ENCODE measurements at places on chromosomes 7 and 10. TPM values are rescaled to one million over a fixed set of nuclear protein-coding genes. Genes with fewer than 3 reads are reported as not detected.

ATRNL1 gene
- 50.7 TPM for total RNA-seq

RBM33 gene
- total RNA-seq: 182 TPM

CAV2 gene
- 32.7 TPM for total RNA-seq

NPY gene
- total RNA-seq: not detected

LRRC61 gene
- total RNA-seq: not detected

TRIM56 gene
- 21.4 TPM for total RNA-seq

C10orf53 gene
- total RNA-seq: not detected

RNLS gene
- total RNA-seq: 6.7 TPM

EN2 gene
- not detected for total RNA-seq

HHEX gene
- total RNA-seq: 1.4 TPM

PLAU gene
- total RNA-seq: 16.1 TPM

NPY4R2 gene
- not detected for total RNA-seq

FBXL13 gene
- total RNA-seq: 5.8 TPM

FKBP6 gene
- not detected for total RNA-seq

MOGAT3 gene
- 1.7 TPM for total RNA-seq

OR6V1 gene
- not detected for total RNA-seq

DOCK1 gene
- 30.0 TPM for total RNA-seq

GPRIN2 gene
- 15.2 TPM for total RNA-seq

FAM25A gene
- total RNA-seq: not detected

CNNM2 gene
- total RNA-seq: 7.3 TPM

LIPK gene
- not detected for total RNA-seq

HABP2 gene
- not detected for total RNA-seq

ZNF117 gene
- total RNA-seq: 7.8 TPM

GATA3 gene
- total RNA-seq: 0.18 TPM

KIF20B gene
- total RNA-seq: 10.6 TPM

CNPY1 gene
- 0.18 TPM for total RNA-seq

PALD1 gene
- total RNA-seq: 25.1 TPM

CFTR gene
- not detected for total RNA-seq

SPDYE2B gene
- not detected for total RNA-seq

LOXL4 gene
- 1.8 TPM for total RNA-seq

ADIRF gene
- 28.6 TPM for total RNA-seq

LRIT1 gene
- total RNA-seq: not detected

PDIA4 gene
- total RNA-seq: 176 TPM

GPR22 gene
- total RNA-seq: not detected

CCZ1B gene
- total RNA-seq: 36.2 TPM

ABCC2 gene
- 0.45 TPM for total RNA-seq

AGBL3 gene
- total RNA-seq: not detected

SPDYE6 gene
- not detected for total RNA-seq

SFRP4 gene
- not detected for total RNA-seq

TLX1 gene
- total RNA-seq: not detected

All from stomach (tissue), 19 donors.